ENCODE measurements at places on chromosomes 3 and 15.

- DNase-seq: no peak
Measured at GRCh38 chr3:15345608-15346137, 13.3 kb upstream of the SH3BP5 start.

DNA sequence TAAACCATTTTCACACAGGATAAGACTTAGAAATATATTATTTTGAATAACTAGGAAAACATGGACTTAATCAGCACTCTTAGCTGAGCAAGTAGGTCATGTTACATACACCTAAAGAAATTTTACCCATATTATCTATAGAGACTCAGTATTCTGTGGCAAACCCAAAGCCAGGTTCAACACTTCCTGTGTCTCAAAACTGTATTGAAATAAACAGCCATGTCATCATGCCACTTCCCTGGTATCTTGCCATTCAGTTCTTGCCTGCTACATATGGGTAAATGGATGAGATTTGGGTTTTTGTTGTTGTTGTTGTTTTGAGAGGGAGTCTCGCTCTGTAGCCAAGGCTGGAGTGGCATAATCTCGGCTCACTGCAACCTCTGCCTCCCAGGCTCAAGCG lies 141.5 kb upstream of the PLXND1 start:
- DNase-seq: no peak

DNA sequence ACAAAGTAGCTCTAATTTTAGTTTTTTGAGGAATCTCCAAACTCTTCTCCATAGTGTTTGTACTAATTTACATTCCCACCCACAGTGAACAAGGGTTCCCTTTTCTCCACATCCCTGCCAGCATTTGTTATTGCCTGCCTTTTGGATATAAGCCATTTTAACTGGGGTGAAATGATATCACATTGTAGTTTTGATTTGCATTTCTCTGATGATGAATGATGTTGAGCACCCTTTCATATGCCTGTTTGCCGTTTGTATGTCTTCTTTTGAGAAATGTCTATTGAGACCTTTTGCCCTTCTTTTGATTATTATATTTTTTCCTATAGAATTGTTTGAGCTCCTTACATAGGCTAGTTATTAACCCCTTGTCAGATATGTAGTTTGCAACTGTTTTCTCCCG lies 239.9 kb upstream of the TPM1 start:
- DNase-seq: no peak

DNA sequence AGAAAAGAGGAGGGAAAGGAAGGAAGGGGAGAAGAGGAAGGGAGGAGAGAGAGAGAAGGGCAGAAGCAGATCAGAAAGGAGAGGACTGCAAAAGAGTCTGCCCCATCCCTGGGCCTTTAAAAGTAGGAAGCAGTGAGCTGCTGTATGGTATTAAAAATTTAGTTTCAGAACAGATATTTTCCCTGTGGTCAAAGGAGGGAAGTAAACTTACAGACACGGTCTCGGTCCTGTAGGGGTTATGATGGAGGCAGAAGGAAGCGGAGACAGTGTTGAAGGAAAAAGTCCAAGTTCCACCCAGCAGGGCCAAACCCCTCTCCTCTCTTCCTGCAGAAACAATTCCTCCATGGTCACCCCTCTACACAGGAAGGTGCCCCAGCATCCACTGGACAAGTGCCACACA lies 122.0 kb upstream of the PROK2 start:
- no peak for DNase-seq

DNA sequence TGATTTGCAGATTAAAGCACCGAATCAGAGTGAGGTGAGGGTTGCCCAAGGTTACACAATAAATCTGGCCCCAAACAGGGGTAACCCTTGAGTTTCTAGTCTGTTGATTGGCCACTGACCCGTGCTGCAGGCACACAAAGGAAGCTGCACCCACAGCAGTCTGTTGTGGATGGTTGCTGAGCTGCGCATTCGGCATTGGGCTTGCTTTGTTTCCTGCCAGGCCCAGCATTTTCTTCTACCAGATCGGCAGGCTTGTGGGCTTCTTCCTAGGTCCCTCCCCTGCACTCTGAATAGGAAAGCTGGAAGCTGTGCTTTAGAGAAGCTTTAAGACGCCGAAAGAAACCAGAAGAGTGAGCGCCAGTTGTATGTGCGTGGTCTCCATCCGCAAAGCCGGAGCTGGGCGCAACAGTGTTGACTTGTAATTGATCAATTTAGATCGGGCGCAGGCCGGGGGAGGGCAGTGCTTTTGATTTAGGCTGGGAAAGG lies 12.1 kb downstream of the B3GNT5 start:
- no peak for DNase-seq

GRCh38 chr3:187679638-187680396 lies 9.6 kb upstream of the SST start:
- peak; percentile 41 for DNase-seq

DNA sequence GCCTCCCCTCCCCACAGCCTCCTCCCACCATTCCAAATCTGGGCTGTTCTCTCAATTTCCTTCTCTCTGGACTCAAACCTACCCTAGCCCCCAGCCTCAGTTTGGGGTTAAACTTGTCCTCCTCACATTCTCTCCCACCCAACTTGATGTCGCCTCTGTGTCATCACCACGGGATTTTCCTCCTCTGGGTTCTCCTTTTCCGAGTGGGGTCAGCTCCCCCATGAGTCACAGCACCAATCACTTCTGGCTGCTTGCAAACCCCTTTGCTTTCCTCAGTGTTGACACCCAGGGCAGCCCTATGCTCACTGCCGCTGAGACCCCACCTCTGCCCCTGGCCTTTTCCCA lies 451 bp downstream of the CCR5AS start:
- no peak for DNase-seq

DNA sequence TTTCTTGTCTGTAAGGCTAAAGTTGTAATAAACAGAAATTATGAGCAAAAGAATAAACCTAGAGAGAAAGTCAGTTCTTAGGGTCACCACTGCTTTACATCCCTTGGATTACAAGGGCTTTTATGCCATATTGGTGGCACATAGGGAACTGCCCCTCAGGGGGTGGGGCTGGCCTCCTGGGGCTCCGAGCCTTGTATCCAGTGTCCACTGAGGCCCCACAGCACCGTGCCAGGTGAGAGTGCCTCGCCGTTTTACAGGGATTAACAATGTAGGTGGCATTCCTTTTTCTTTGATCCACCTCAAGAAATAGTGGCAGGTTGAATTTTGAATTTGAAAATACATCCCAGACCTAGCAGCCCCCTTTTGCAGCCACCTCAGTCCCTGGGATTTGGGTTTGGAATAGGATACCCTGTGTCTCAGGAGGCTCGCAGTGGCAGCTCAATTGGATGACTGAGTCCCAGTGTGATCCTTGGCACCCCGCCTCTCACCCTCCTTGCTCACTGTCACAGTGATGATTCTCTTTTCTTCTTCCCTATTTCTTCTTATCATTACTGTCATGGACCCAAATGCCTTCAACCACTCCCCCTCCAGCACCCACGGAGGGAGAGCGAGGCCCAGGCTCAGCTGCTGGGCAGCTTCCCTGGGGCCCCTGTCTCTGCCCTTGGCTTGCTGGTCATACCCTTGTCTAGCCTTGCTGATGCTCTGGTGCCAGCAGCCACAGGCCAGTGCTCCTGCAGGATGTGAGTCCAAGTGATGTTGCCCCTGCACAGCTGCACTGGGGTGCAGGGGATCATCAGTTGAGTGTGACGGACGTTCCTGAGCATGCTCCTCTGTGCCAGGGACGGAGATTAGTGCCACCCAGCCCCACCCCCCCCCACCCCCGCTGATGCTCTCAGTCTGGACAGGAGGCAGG lies 137.9 kb downstream of the DNAJB8 start:
- DNase-seq: no peak

GRCh38 chr3:28301688-28302087 lies 46.8 kb upstream of the ZCWPW2 start:
- no peak for DNase-seq

- no peak for DNase-seq
Measured at GRCh38 chr3:15632212-15632580, 30.7 kb downstream of the BTD start.

- no peak for DNase-seq
Measured at GRCh38 chr3:52364322-52365035, 48.4 kb downstream of the DNAH1 start.

DNA sequence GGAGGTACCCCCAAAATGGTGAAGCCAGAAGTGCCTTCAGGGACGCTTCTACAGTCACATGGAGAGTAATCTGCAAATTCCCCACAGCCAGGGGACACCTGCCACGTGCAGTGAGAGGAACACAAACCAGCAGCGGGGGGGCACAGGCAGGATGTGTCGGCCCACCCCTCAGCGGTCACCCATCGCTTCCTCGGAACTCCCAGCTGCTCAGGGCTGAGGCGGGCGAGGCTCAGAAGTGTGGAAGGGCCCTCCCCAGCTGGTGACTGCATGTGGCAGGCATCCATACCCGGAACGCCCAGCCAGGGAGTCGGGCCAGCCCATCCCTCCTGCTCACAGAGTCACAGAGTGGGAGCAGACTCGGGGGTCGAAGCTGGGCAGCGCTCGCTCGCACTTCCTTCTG lies 63.7 kb downstream of the SLC12A8 start:
- no peak for DNase-seq

DNA sequence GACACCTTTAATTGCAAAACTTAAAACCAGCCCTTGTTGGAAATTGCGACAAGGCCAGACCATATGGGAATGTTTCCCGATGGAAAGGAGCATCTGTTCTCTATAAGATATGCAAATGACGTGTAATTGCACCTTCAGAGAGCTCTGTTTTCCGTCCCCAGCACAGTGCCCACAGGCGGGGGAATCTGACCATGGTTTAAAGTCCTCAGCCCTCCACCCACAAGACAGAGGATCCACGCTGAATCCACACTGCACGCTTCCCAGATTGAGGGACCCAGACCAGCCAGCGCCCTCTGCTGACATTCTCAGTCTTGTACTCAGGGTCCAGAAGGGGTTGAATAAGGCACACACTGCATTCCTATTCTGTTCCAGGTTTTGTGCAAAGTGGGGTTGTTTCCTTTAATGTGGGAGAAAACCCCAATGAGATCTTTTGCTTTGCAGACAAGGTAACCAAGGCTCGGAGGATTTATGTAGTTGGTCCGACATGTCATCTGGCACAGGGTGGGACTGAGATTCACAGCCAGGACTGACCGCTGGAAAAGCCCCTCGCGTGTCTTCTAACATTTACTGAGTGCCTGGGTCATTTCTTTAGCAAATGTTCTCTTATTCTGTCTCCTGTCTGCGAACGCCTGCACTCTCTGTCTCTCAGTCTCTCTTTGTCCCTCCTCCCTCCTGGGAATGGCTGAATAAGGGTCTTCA lies 36.8 kb upstream of the KLHL25 start:
- DNase-seq: no peak
